ENCODE measurements at places on chromosomes 13 and 19. TPM values are rescaled to one million over a fixed set of nuclear protein-coding genes. Genes with fewer than 3 reads are reported as not detected.
A peak's percentile ranks its signal among the peaks of the same experiment; 100 is the strongest.

Gene CDX2
- 4.1 TPM for total RNA-seq

Gene IGSF23
- total RNA-seq: not detected

Gene DIRAS1
- total RNA-seq: not detected

Gene BORA
- total RNA-seq: 13.4 TPM

Gene CEACAM3
- total RNA-seq: not detected

Gene NXNL1
- total RNA-seq: not detected

Gene ZNF626
- not detected for total RNA-seq

Gene PGLYRP2
- total RNA-seq: not detected

Gene DKKL1
- total RNA-seq: 0.53 TPM

Gene EDNRB
- total RNA-seq: not detected

DNA sequence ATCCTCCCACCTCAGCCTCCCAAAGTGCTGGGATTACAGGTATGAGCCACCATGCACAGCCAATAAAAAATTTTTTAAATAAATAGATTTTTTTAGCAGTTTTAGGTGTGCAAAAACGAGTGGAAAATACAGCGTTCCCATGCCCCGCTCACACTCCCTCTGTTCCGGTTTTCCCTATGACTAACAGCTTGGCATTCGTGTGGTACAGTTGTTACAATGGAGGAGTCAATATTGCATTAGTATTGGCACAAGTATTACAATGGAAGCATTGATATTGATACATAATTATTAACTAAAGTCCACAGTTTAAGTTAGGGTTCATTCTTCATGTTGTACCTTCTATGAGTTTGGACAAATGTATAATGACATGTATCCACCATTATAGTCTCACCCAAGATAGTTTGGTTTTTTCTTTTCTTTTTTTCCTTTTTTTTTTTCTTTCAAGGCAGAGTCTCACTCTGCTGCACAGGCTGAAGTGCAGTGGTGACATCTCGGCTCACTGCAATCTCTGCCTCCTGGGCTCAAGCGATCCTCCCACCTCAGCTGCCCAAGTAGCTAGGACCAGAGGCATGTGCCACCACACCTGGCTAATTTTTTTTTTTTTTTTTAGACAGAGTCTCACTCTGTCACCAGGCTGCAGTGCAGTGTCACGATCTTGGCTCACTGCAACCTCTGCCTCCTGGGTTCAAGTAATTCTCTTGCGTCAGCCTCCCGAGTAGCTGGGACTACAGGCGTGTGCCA, 15.4 kb upstream of the RAB20 start:
- peak; percentile 55 for DNase-seq

DNA sequence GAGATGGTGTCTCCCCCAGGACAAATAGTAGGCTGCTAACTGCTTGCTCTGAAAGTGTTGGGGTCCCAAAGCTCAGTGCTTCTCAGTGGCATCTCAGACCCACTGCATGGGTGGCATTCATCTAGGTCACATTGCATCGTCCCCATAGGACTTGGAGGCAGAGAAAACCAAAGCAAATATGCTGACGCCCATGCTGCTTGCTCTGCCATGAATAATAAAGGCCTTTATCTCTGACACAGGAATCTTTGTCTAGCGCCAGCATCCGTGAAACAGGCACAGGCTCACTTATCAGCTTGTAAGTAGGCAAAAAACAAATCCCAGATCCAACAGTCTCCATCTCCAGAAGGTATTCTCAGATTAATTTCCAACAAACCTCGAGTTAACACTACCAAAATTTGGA, 18.9 kb upstream of the IPO5 start:
- no peak for DNase-seq

GRCh38 chr13:46303742-46304385, 83.2 kb downstream of the RUBCNL start:
- DNase-seq: no peak

- DNase-seq: no peak
These were observed 38.7 kb upstream of the FARP1 start for GRCh38 chr13:98103942-98104880.

- peak; percentile 78 for DNase-seq
These were observed 3.1 kb upstream of the PRR20A start for GRCh38 chr13:57137585-57137984.

- no peak for DNase-seq
These were observed 32.7 kb downstream of the FAM187B start for GRCh38 chr19:35195830-35196229.

GRCh38 chr13:35531526-35531925, 55.0 kb upstream of the MAB21L1 start:
- DNase-seq: no peak

DNA sequence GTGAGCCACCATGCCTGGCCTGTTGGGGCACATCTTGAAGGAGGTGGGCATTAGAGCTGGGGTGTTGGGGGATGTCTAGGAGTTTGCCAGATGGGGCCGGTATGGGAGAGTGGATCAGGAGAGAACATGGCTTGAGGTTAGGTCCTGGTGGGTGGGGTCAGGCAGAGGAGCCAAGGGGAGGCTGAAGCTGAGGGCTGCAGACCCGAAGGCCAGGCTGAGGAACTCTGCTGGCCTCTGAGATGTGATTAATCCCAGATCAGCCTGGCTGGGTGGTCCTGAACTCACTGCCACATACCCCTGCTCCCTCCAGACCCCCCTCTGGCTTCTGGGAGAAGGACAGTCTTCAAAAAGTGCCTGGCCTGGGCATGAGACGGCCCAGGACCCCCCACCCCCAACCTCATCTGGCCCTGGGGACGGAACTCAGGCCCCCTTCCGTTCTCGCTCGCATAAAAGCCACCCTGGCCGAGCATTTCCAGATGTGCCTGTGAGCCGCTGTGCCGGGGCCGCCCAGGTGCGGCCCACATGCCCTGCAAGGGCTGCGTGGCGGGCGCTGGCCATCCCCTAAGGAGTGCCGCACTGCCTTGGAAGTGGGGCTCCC, 2.7 kb downstream of the FSTL3 start:
- DNase-seq: no peak

GRCh38 chr19:35174226-35174625, 19.7 kb downstream of the FXYD5 start:
- no peak for DNase-seq

DNA sequence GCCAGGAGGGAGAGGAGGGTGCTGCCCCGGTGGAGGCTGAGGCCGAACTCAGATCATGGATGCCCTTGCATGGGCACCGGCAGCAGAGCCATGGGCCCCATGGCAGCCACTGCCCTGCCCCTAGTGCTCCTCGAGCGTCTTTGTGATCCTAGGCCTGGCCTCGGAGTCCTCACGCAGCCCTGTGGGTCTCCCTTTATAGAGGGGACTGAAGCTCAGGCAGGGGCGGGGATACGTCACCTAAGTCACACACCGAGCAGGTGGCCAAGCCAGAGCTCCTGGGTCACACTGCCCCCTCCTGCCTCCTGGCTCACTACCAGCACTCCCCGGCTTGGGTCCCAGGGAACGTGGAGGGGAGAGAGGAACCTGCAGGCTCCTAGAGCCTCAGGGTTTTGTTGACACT, 28.7 kb downstream of the DHX34 start:
- DNase-seq: no peak

GRCh38 chr19:38152461-38153379, 71.3 kb downstream of the DPF1 start:
- no peak for DNase-seq

DNA sequence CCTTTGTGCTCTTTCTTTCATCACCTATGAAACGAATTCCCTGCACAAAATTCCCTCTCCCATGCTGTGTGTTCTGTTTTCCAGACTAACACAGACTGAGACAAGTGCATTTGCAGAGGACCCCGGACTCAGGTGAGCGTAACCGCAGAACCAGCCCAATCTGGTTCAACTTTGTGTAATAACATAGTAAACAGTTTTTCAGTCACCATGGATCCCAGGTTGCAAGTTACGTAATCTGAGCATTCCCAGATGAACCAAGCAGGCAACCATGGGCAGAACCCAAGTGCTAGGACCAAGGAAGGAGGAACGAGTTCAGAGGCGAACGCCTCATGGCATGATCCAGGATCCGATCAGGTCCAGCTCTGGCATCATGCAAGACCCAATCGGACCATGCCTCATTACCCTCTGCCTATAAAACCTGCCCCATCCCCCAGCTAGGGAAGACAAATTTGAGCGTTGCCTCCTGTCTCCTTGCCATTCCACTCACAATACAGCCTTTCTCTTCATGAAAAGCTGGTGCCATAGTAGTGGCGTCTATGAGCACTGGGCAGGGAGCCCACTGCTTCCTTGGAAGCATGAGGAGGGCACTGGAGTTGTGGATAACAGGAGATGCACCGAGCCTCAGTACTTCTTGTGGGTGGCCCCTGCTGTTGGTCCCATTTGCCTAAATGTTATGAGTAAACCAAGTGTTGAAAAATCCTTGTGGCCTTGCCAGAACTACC, 107.6 kb downstream of the ABCC4 start:
- no peak for DNase-seq

DNA sequence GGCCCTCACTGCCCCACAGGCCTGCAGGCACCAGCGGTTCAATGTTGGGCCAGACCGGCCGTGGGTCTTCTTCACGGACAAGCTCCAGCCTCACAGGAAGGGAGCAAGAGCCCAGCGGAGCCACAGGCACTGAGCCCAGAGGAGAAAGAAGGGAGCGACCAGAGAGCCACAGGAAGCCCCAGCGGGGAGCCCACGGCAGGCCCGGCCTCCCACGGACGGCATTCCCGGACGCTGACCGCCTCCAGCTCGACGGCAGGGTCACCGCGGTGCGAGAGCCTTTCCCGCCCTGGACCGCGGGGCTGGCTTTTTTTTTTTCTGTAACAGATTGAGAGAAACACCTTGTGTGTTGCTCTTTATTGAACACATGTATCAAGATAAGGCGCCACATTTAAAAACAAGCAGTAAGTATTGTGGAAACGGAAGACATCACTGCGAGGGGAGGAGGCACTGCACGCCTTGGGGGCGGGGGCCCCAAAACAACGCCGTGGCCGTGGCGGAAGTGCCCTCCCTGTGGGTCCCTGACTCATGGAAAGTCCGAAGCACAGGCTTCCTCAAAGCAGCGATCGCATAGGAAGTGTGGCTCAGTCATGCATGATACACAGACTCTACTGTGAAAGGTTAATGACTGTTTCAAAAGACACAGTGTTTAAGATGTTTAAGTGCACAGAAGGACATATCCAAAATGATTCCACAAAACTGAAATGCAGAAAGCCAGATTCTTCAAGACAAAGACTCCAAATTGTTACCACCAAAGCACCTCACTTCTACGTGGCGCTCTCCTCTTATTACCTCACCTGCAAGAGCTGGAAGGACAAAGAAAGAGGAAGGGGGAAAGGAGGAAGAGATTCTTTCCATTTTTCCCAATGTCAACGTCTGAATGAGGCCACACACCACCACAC, 3.5 kb downstream of the RASA3 start:
- DNase-seq: peak; percentile 86

DNA sequence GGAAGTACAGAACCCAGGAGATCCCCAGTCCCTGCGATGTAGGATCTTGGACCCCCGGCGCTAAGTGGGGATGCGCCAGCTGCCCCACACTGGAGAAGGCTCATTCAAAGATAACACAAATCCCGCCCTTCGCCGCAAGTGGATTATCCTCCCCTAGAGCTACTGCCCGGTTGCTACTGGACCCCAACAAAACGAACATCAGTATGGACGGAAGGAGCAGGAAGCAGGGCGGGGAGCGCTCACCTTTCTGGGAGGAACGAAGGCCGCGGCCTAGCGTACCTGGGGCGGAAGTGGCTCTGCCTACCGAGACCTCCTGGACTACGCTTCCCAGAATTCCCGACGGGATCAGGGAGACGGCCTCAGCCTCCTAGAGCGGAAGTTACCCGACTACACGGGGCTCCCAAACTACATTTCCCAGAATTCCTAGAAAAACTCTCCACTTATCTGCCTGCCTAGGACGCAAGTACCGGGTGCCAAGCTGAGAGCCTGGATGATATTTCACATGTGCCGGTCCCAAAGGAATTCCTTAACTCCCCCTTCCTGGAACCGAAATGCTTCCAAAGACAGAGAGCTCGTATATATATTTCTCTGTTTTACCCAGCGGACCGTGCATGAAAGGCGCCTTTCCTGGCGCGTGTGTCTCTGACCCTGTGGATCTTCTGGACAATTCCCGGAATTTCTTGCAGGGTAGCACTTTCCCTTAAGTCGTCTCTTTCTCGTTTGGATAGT, at the start of gene ZNF112:
Gene ZNF112, minus strand, starts transcription at position 298 of the 729 bp plus-strand sequence. CDS start 16,141 bp downstream, outside the sequence.
- peak; percentile 98 for DNase-seq

GRCh38 chr19:43486412-43486811, 18.1 kb downstream of the PHLDB3 start:
- DNase-seq: no peak

GRCh38 chr19:35247526-35248309, 1.1 kb upstream of the LSR start:
- peak; percentile 99 for DNase-seq

DNA sequence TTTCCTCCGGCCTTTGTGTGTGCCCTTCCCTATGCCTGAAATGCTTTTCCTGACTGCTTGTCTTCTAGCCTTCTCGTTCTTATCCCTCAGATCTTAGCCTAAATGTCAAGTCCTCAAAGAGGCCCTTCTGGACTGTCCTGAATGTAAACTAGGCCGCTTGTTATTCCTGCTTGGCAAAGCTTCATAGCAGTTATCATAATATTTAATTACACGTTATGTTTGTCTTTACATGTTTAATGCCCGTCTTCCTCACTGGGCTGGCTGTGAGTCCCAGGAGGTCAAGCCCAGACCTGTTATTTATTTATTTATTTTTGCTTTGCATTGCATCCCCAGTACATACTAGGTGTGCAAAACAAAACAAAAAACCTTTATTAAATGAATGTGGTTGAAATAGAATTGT, 62.7 kb downstream of the SIPA1L3 start:
- DNase-seq: no peak

DNA sequence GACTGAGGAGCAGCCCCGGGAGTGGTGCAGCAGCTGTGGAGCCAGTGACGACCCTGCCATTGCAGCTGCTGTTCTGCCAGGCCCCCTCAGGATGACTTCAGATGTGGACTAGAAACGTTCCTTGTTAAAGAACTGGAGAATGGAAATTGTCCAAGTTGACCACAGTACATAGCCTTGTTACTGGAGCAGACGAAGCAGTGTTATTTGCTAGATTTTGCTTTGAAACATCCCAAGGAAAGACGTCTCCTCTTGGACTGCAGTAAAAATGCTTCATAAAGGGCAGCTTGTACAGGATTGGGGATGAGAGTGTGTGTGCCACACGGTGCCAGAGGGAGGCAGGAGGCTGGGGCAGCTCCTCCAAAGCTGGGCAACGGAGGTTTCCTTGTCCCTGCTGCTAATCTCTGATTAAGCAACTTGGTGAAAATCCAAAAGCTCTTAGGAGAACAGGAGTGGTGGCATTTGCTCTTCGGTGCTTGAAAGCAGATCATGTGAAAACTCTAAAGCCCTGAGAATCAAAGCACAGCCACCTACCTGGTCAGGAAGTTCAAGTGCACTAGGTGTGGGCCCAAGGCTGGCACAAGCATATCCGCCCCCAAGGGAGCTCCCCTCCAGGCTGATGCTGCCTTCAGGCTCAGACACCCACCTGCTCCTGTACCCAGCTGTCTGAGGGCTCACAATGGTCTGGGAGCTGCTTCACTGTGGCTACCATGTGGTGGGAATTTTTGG, 34.5 kb downstream of the SHISA2 start:
- DNase-seq: no peak

DNA sequence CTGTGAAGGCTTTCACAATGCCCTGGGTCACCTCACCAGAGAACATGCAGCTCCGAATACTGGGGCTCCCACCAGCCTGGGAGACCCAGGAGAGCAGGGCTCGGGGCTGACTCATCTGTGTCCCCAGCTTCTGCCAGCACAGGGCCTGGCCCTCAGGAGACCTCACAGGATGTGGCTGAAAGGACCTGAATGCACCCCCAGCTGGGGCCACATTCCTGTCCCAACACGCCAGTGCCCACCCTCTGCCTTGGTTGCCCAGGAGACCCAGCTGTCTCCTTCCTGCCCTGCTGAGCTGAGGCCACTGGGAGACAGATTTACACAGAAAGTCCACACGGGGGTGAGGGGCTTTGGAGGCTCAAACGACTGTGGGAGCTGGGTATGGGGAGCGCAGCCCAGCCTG, 11.9 kb downstream of the BCAT2 start:
- DNase-seq: no peak
